Iris pigment epithelial cell (primary cell): ENCODE measurements at places on chromosomes 3 and 15.
A peak's percentile ranks its signal among the peaks of the same experiment; 100 is the strongest.

GRCh38 chr3:36730966-36731365 lies 33.4 kb downstream of the DCLK3 start:
- no peak for DNase-seq

- DNase-seq: no peak
These were observed 96.9 kb downstream of the ZPLD1 start for GRCh38 chr3:102531686-102532085.

DNA sequence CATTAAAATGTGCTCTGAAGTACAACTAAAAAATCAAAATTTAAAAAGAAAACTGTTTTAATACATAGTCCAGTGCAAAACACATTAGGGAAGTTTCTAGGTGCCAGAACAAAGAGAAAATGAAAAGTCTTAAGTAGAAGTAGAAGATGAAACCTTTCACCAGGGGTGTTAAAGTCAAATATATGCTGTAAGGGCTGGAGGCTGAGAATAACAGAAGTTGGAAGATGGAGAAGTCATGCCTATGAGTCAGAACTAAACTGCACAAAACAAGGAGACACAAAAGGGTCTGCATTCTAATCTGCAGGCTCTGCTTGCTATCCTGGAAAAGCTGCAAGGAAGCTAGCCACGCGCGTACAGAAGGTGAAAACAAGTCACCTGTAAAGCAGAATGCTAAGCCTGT lies 48.7 kb upstream of the CPB1 start:
- no peak for DNase-seq

DNA sequence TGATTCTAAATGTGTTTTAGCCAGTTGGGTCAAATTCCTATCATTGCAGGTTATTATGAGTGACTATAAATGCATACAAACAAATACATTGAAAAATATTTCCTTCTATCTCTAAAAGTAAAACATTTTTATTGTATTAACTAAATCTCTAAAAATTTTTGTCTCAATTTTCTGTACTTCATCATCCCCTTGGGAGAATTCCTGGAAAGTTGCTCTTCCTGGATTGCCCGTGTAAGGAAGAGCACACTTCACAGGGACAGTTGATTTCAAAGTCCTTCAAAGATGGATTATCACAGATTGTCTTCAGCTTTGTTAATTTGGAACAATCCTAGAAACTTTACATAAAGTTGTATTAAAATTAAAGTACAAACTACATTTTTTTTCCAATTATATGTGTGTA lies 595.6 kb downstream of the ROBO1 start:
- peak; percentile 13 for DNase-seq

- no peak for DNase-seq
These were observed 10.8 kb downstream of the ESYT3 start for GRCh38 chr3:138445236-138445635.

DNA sequence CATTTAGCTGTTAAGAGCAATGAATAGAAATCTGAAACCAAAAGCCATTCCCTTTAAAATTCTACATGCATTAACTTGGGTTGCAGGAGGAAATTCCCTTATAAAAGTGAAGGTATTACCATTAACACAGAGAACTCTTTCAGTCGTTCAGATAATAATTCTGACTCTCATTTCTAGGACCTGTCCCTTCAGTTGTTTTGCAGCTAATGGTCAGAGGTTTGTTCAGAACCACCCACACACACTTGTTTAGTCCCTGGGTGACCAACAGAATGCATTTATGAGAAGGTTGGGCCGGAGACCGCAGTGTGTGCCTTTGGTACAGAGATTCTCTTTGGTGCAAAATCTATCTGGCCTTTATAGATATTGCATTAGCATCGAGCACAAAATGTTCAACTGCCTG lies 492.5 kb downstream of the NLGN1 start:
- DNase-seq: no peak

DNA sequence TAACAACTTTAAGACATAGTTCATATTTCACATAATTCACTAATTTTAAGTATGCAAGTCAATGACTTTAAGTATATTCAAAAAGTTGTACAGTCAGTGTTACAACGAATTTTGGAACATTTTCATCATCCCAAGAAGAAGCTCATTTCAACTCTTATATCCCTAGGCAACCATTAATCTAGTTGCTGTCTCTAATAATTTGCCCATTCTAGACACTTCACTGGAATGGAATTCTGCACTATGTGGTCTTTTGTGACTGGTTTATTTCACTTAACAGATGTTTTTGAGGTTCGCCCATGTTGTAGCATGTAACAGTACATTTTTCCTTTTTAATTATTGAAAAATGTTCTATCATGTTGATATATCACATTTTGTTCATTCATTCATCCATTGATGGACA lies 104.2 kb upstream of the SPRED1 start:
- DNase-seq: no peak

DNA sequence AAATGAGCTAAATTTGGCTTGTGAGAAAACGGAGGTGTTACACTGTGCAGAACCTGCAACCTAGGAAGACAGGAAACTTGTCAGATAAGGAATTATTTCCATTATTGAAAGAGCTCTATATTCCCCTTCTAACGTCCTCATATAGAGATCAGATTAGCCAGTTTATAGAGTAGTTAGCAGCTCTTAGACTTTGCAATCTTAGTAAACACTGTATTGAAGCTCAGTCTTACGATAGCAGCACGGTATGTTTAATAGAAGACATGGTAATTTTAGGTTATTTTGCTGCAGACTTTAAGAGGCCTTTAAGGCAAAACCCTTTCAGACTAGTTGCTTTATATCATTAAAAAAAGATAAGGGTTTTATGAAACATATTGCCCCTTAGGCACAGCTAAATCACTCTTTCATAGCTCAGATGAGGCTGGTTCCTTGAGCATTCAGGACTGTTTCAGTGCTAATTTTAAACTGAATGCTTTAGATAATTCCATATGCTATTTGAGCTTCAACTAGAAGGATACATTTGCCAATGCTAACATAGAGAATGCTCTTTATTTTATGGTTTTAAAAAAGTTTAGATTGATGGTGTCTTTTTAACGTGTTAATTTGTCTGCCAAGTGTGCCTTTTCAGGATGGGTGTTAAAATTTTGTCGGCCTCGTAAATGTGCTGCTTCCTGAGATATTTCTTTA lies 234.3 kb downstream of the PYDC2 start:
- DNase-seq: no peak

DNA sequence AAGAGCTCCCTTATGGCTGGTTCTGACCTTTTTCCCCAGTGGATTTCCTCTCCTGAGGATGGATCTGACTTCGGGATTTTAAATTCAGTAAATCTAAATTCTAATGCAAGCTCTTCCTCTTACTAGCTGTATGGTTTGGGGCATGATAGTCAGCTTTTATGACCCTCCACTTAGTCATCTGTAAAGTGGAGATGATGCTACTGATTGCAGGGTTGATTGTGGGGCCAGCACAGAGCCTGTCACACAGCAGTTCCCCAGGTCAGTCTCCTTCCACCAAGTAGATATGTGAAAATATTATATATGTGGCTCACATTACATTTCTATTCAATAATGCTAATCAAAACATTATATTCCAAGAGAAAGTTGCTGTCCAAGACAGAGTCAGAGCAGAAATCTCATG lies 141.3 kb upstream of the UBE2E1 start:
- DNase-seq: no peak

DNA sequence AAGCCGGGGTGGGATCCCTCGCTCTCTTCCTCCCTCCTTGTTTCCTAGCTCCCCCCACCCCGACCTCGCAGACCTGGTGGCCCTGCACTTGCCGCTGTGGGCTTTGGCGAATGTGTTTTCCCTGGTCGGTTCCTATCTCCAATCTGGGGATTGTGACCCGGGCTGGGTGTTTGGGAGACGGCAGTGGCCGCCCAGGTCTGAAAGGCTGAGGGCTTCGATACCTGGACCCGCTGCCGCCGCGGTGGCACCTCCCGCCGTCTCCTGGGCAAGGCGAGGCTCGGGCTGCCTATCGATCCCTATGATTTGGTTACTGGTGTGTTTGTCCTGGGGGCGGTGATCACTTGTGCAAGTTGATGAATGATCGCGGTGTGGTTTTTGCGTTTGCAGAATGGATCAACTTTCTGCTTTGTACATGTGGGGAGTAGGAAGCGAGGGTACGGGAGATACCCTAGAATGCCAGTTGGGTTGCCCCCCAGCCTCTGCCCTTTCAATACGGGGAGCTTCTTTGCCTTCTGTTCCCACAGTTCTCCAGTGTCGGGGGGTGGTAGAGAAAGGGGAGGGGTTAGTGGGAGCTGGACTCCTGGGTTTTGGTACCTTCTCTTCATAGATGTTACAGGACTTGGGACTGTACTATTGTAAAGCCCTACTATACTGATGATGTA lies 3.0 kb downstream of the BBX start:
- DNase-seq: peak; percentile 7

DNA sequence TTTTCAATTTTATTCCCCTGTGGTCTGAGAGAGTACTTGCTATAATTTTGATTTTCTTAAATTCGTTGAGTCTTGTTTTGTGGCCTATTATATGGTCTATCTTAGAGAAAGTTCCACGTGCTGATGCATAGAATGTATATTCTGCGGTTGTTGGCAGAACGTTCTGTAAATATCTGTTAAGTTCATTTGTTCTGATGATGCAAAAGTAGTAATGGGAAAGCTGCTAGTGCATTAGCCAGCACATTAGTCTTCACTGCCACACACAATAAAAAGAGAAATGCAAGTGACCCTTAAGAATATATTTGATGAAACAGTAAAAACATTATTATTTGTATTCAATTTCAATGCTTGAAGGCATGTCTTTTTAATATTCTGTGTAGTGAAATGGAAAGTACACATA lies 84.8 kb downstream of the GTPBP8 start:
- DNase-seq: no peak

DNA sequence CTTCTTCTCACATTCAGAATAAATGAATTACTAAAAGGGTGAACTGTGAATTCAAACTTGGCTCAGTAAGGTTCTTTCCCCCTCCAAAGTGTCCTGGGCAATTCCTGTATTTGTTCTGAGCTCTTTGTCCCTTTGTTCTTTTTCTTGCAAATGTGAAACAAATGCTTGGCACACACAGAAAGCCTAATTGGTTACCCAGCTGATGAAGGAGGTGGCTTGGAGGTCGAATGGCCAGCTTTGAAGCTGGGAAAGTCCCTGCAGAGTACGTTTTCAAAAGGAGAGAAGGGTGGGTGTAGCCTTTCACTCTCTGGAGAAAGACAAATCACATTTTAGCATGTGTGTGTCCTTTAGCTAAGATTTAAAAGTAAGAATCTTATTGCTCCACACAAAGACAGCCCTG lies 154.4 kb downstream of the PEX5L start:
- peak; percentile 1 for DNase-seq

GRCh38 chr3:291646-292436 lies 95.3 kb downstream of the CHL1 start:
- DNase-seq: no peak

GRCh38 chr3:110974902-110975301 lies 96.7 kb upstream of the NECTIN3 start:
- no peak for DNase-seq

DNA sequence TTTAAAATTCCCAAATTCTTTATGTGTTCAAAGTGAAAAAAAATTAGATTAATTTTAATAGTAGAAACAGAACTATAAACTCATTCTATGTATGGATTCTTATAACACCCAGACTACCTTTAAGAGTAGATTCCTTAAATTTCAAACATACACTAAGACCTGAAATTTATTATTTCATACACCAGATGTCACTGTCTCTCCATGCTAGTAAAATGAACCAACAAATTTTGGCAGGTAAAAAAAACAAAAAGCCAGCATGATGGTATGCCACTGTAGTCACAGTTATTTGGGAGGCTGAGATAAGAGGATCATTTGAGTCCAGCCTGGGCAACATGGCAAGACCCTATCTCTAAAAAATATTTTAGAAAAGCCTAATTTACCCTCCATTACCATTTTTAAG lies 461.3 kb upstream of the NAALADL2 start:
- DNase-seq: peak; percentile 45

DNA sequence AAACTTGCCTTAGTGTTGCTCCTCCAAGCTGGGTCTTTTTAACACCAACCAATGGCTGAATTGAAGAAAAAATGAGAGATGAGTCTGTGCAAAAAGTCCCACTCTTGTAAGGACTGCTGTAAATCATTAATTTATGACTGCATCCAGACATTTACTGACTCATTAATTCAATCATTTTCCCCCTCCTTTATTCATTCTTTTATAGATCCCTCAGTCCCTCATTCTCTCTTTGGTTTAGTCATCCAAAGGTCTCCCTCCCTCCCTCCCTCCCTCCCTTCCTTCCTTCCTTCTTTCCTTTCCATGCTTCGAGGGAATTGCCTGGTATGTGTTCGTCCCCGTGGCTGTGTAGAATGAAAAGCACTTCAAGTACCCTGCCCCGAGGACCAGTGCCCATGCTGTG lies 35.3 kb upstream of the MRPS22 start:
- no peak for DNase-seq
